ENCODE measurements at places on chromosomes 6 and 20.

DNA sequence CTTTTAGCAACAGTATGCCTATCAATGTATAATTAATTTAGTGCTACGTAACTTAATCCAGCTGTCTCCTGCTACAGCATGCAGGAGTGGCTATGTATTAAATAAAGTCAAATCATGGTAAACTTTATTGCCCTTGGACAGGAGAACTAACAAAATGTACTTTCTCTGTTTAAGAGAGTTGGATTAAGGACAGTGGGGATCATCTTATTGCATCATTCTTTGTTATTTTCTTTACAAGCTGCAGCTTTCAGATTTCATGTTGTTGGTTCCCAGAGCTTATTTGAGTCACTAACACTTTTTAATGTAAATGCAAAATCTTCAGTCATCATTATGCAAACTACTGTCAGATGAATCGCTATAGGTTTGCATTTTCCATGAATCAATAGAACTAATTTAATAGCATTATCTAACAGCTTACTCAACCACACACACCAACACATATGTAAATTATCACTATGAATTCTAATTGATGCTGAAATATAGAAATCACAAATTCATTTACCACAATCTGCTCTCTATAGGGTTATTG, 424.7 kb downstream of the MMUT start:
- ATAC-seq: no peak

GRCh38 chr6:104526376-104526775, 333.3 kb downstream of the HACE1 start:
- ATAC-seq: no peak

- ATAC-seq: no peak
Measured at GRCh38 chr20:62168061-62168460, 14.8 kb upstream of the MTG2 start.

DNA sequence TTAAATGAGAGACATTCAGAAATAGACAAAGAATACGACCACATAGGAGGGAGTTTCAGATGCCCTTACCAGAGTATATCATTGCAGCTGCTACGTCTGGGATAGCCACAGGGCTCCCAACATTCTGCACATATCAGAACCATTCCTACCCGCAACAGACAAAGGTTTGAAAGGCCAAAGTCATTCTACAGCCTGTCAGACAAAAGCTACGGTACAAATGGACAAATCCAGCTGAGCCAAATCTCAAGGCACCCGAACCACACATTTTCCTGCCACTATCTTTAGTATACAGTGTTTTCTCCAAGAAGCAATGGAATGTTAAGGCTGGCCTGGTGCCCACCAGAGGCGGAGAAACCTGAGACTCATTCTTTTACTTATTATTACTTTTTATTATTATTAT, 30.5 kb upstream of the LYRM2 start:
- no peak for ATAC-seq

GRCh38 chr6:16437984-16438383, 199.6 kb downstream of the GMPR start:
- peak; percentile 56 for ATAC-seq

DNA sequence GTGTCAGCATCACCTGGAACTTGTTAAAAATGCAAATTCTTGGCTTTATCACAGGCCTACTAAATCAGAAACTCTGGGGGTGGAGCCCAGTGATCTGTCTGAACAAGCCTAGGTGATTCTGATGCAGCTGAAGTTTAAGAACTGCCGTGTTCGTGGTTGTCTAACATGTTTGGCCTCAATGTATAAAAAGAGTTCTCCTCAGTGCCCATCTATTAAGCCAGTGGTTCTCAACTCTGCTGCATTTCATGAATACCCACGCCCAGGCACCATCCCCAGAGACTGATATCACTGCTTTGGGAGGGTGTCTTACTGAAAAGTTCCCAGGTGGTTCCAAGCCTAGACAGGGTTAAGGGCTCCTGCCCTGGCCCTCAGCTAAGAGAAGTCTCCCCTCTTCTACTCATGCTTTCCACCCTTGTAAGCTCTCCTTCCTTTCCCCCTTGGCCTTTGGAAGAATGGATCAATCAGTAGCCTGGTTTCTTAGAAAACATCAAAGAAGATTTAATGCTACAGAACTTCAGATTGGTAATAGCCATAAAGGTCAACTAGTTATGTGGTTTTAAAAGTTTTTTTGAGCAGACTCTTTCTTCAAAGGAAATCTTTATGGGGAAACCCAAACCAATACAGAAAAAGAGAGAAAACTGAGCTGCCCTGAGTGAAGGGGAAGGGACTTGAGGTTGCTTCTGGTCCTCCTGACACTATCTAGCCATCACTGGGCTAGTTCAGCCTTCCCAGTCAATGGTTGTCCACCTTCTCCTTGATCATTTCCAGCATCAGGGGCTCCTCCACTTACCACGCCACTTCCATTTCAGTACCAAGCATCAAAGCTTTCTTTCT, 38.9 kb upstream of the TNFAIP3 start:
- ATAC-seq: peak; percentile 68

DNA sequence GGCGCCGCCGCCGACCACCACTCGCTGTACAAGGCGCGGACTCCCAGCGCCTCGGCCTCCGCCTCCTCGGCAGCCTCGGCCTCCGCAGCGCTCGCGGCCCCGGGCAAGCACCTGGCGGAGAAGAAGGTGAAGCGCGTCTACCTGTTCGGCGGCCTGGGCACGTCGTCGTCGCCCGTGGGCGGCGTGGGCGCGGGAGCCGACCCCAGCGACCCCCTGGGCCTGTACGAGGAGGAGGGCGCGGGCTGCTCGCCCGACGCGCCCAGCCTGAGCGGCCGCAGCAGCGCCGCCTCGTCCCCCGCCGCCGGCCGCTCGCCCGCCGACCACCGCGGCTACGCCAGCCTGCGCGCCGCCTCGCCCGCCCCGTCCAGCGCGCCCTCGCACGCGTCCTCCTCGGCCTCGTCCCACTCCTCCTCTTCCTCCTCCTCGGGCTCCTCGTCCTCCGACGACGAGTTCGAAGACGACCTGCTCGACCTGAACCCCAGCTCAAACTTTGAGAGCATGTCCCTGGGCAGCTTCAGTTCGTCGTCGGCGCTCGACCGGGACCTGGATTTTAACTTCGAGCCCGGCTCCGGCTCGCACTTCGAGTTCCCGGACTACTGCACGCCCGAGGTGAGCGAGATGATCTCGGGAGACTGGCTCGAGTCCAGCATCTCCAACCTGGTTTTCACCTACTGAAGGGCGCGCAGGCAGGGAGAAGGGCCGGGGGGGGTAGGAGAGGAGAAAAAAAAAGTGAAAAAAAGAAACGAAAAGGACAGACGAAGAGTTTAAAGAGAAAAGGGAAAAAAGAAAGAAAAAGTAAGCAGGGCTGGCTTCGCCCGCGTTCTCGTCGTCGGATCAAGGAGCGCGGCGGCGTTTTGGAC, 2.0 kb downstream of the SOX4 start:
- ATAC-seq: peak; percentile 15

- no peak for ATAC-seq
Measured at GRCh38 chr6:75746221-75746620, 2.8 kb upstream of the MYO6 start.

DNA sequence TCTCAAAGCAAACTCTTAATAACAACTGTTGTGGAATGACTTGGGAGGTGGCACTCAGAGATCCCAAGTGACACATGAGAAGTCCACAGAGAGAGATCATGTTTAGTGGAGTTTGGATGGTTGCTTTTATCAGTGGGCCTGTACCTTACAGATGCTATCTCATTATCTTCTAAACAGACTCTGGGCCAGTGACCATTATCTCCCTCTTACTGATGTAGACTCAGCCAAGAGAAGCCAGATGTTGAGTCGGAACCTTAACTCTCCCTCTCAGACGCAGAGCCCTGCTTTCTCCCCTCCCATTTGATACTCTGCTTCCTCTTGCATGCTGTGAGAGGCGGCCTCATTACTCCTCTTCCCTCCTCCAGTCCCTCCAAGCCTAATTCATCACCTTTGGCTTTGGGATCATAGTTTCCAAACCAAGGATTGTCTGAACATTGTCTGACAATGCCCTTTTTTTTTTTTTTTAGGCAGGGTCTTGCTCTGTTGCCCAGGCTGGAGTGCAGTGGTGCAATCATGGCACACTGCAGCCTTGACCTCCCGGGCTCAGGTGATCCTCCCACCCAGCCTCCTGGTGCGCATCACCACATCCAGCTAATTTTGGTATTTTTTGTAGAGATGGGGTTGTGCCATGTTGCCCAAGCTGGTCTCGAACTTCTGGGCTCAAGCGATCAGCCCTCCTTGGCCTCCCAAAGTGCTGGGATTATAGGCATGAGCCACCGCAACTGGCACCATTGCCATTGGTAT, 4.5 kb upstream of the DDR1 start:
- ATAC-seq: no peak

DNA sequence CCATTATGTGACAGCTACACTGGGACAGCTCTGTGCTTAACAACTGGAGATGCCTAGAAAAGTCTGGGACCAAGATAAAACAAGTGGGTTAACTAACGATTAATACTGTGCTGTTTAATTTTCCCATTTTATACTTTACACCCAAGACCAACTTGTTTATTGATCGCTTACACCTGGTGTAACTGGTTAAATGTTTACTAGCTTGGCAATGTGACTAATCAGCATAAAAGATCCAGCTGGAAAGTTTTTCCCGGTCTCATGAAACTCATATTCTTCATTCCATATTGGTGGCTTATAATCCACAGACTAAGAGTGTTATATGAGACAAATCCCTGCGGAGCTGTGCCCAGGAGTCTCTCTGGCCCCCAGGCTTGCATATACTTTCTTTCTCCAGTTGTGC, 101.7 kb upstream of the GJE1 start:
- ATAC-seq: no peak

- ATAC-seq: no peak
Measured at GRCh38 chr6:91509039-91509438, 922.2 kb upstream of the MAP3K7 start.

DNA sequence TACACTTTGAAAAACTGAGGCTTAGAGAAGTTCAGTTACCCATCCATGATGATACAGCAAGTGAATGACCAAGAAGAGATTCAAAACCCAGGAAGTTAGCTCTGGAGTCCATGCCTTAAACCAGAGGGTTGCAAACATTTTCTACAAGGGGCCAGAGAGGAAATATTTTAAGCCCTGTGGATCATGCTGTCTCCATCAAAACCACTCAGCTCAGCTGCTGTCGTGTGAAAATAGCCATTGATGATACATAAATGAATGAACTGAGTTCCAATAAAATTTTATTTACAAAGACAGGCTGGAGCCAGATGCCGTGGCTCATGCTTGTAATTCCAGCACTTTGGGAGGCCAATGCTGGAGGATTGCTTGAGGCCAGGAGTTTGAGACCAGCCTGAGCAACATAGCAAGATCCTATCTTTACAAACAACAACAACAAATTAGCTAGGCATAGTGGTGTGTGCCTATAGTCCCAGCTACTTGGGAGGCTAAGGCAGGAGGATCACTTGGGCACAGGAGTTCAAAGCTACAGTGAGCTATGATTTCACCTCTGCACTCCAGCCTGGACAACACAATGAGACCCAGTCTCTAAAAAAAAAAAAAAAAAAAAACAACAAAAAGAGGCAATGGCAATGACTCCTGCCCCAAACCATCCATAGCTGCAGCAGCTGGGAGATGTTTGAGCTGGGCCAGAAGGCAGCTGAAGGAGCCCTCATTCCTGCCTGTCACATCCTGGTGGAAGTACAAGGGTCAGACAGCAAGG, 44.1 kb upstream of the RIN2 start:
- no peak for ATAC-seq

Measured in activated T-helper 17 cell treated with anti-CD3 and anti-CD28 coated beads, Interleukin-2, amount 50 U/mL, for 72 hours (primary cell).